ENCODE measurements at places on chromosomes 2 and 18. TPM values are rescaled to one million over a fixed set of nuclear protein-coding genes. Genes with fewer than 3 reads are reported as not detected.

SERPINB2 gene
- total RNA-seq = 0.60 TPM

CNDP1 gene
- total RNA-seq = 0.31 TPM

FIGN gene
- 30.3 TPM for total RNA-seq

MLPH gene
- total RNA-seq = 14.2 TPM
